ENCODE measurements at places on chromosomes 3 and 15.
A peak's percentile ranks its signal among the peaks of the same experiment; 100 is the strongest.

DNA sequence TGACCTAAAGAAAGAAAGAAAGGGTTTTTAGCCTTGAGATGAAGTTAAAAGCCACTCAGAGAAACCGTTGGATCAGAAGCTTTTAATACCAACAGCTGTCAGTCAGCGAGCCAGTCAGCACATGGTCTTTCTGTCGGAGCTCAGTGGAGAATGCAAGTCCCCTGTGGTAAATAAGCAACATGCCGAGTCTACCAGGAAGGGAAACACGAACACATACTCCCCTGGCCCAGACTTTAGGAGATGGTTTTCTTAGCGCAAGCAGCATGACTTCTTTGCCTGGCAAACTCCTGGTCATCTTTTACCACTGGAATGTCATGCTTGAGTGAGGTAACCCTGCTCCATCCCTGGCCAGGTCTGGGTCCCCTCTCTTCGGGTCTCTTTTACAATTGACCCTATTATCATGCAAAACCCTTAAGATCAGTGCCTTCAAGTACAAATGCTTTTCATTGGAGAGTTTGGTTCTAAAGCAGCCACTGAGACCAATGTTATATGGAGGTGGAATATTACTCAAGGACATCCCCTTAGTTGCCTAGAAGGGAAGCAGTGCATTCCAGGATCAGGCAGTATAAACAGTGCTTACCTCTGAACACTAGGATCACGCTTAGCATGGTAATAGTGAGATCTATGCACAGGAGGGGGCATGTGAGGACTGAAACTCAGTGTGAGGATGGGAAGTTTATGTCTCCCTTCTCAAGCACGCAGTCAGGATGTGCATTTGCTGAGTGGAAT, 28.2 kb downstream of the SLCO3A1 start:
- no peak for DNase-seq

- no peak for DNase-seq
Measured at GRCh38 chr15:63023351-63023945, 19.1 kb upstream of the TPM1 start.

DNA sequence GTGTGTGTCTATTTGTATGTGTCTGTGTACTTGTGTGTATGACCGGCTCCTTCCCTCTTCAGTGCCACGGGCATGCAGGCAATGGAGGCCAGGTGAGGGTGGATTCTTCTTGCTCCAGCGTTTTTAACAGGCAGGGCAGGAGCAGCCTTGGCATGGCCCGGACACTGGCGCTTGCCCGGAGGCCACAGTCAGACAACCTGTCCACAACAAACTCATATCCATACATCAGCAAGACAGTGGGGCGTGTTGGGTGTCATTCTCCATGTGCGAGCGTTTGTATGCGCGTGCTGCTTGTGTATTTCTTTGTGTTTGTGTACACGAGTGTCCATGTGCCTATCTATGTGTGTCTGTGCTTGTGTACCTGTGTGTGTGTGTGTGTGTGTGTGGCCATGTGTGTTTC, 29.8 kb downstream of the PTH1R start:
- DNase-seq, result no peak

DNA sequence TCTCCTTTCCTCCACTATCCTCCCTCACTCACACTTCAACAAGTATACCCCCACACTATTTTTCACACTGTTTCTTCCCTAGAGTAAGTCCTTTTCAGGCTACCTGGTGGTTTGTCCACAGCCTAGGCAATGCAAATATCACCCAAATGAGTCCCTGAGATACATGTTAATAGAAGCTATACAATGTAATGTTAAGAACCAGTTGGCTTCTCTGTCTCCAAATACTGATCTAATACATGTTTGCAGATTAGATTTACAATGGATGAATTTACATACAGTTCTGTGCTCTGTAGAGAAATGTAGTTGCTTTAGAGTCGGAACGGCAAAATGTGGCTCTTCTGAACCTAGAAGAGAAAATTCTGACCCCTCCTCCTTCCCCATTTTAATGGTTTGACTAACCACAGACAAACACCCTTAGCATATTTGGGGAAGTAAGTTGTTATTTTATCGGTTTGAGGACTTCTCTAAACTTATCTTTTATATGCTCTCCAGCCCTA, 63.6 kb upstream of the MBNL1 start:
- DNase-seq, result peak; percentile 52

DNA sequence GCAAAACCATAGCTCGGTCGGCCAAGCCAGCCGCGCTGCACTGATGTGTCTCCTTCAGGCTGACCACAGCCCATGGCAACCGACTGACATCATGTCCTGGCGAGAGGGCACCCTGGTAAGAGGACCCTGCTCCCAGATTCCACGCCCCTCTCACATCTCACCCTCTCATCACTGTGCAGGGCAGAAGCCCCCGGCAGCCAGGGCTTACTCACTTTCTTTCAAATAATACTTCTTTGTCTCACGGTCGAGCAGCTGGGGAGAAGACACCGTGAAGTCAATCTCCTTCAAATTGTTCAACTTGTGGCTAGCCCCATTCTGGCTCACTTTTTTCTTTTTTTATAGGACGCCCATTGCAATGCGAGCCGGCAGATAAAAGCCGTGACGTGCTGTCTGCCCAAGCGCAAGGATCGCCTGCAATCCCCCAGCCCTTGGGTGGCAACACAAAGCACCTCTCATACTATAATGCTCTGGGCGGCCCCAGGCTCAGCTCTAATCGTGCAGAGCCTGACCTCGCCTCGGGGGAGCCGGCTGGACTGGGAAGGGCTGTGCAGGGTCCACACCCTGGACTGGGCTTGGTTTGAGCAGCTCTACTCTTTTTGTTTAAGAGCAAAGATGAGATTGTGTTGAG, 33.6 kb downstream of the VGLL4 start:
- DNase-seq, result no peak

DNA sequence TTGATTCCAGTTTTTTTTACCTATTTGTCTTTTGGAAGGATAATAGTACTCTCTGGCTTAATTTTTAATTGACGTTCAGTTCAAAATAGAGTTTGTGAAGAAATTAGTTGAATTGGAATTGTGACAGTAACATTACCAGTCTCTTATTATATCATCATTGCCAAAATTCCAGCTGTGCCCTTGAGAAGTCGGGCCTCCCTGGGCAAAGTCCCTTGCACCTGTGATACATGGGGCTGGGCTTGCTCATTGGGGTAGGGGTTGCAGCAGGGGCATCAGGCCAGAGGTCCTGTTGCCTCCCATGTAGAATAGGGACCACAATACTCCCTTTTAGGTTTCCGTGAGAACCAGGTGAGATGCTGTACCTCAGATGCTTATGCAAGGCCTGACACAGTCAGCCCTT, 27.9 kb upstream of the APEH start:
- no peak for DNase-seq

- DNase-seq, result no peak
Measured at GRCh38 chr3:57778494-57778893, 22.4 kb downstream of the SLMAP start.

- no peak for DNase-seq
Measured at GRCh38 chr3:49387721-49388120, 24.1 kb downstream of the RHOA start.

DNA sequence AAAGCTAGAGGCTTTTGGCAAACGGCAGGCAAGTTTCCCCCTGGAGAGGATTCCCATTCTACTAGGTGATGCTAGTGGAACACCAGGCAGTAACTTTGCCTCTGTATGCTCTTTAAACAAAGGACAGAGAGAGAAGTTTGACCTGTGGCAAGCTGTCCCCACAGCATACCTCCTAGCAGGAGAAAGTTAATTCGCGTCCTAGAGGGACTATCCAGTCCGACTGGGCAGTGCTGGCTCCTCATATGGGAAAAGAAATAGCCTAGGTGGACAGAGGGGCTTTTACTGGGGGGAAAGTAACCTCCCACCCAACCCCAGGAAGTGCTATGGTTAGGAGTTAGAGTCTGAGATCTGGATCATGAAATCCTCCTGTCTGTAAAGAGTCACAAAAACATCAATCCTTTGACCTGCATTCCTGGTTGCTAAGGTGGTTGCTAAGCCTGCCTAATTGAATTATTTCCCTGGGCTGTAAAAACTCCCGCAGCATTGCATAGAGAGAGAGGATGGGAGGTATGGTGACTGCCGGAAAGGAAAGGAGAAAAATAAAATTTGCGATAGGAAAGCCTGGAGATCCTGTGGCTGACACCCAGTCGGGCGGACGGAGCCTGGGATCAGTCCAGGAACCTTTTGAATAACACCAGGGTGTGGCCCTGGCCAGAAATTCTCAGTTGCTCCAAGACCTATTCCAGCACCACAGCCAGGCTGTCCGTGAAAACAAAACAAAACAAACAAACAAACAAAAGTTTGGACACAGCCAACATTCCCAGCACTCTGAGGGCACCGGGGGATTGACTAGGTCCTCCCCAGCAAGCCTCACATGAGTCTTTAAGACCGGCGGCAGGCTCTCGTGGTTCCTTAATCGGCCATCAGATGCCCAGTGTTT, 67.7 kb upstream of the ATP11B start:
- no peak for DNase-seq

GRCh38 chr3:28877912-28878311, 403.0 kb upstream of the RBMS3 start:
- no peak for DNase-seq

GRCh38 chr3:149765762-149766334, 13.6 kb upstream of the COMMD2 start:
- DNase-seq, result no peak

GRCh38 chr3:87272718-87273341, 3.6 kb downstream of the POU1F1 start:
- DNase-seq, result no peak

- DNase-seq, result no peak
Measured at GRCh38 chr3:126893651-126894050, 89.3 kb upstream of the PLXNA1 start.

GRCh38 chr15:85542895-85543331, 162.5 kb downstream of the AKAP13 start:
- no peak for DNase-seq

DNA sequence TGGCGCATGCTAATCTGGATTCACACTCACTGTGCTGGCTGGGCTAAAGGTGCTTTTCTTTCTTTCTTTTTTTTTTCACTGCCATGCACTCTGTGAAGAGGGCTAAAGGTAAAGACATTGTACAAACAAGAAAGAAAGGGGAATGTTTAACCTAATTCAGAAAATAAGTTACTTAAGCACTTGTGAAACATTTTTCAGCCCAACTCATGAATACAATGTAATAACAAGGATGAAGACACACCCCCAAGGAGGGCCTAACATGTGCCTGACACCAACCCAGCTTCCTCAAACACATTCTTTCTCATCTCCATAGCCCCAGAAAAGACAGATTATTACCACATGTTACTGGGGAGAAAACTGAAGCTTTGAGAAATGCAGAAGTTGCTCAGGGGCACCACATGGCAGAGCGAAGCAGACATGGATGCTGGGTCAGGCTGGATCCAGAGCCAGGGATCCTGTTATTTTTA, 5.7 kb downstream of the STIMATE start:
- DNase-seq, result no peak

DNA sequence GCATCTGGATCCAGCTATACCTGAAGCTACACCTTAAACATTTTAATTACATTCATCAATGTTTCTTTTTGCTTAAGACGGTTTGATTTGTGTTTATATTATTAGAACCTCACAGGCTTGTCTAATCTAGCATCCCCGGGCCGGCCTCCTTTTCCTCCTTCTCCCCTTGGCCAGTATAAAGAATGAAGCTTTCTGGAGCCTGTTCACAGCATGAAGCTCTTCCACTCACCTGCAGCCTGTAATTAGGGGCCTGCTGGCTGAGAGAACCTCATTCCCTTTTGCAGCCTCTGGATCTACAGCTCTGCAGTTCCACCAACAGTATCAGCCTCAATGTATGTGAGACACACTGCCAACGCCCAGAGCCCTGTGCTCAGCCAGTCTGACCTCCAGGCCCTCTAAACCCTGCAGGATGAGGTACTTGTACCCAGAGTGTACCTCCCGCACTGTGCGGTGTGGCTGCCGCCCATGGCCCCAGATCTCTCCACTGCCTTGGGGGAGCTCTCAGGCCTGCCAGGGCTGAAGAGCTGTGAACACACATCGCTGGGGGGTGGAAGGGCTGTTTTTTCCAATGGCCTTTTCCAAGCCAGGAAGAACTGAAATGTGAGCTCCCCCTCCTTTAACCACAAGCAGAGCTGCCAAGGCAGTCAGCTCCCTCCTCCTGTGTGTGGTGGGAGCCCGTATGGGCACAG, 114.7 kb upstream of the ALDH1A3 start:
- DNase-seq, result no peak

GRCh38 chr3:33879540-33879939, 81.1 kb downstream of the PDCD6IP start:
- DNase-seq, result no peak

DNA sequence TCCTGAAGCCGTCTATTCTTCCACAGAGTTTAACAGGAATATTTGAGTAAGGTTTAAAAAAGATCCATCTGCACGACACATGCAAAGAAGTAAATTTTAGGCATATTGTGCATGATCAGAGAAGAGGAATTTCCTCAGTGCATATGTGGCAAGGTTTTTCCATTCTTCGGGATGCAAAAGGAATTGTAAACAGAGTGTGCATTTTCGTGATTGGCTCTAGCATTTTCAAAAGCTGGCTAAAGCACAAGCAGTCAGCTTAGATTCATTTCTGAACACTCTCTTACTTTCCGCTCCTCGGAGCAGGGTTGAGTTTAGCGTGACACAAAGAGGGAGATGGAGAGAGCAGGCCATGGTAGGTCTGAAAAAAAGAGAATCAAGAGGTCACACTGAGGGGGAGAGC, 128.2 kb downstream of the ADAMTS9 start:
- DNase-seq, result no peak

- no peak for DNase-seq
Measured at GRCh38 chr3:25567388-25567787, 97.3 kb downstream of the TOP2B start.

DNA sequence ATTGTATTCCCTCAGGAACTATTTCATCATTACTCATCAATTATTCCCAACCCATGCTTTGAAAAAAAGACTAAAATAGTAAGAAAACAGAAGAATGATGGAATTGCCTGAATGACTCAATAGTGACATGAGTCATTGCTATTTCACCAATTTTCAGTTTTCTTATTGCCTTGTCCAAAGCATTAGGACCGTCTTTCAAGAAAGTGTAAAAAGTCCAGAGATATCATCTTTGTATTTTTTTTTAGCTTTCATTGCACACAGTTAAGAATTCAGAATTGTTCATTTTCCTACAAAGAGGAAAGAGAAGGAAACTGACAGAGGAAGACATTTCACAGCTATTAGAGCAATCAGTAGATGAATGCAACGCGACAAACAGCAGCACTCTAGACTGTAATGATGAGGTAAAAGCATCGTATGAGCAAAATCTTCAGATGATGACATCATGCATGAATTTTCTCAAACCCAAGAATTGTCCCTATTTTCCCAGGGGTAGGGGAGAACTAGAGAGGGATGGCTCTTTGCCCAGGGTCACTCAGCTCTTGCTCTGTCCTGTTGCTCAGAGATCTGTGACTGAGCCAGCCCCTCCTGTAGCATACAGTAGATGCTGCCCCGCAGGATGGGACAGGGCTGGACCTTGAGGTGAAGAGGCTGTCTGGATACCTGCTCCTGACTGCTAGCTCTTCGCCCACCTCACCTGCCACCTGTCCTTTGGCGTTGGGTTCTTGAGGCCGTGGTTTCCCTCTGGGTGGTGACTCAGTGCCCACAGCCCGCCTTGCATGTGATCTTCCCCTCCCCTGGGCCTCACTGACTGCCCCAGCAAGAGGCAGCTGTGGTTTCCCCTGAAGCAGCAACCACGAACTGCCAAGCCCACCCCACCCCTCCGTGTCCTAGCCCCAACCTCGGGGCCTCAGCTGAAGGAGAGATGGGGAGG, 84.8 kb downstream of the PPCDC start:
- peak; percentile 52 for DNase-seq
